ENCODE measurements at places on chromosomes 5 and 9.

GRCh38 chr9:104374711-104375110 lies 129.4 kb upstream of the OR13F1 start:
- no peak for DNase-seq

GRCh38 chr9:115030006-115030405 lies 88.0 kb downstream of the TNC start:
- no peak for DNase-seq

DNA sequence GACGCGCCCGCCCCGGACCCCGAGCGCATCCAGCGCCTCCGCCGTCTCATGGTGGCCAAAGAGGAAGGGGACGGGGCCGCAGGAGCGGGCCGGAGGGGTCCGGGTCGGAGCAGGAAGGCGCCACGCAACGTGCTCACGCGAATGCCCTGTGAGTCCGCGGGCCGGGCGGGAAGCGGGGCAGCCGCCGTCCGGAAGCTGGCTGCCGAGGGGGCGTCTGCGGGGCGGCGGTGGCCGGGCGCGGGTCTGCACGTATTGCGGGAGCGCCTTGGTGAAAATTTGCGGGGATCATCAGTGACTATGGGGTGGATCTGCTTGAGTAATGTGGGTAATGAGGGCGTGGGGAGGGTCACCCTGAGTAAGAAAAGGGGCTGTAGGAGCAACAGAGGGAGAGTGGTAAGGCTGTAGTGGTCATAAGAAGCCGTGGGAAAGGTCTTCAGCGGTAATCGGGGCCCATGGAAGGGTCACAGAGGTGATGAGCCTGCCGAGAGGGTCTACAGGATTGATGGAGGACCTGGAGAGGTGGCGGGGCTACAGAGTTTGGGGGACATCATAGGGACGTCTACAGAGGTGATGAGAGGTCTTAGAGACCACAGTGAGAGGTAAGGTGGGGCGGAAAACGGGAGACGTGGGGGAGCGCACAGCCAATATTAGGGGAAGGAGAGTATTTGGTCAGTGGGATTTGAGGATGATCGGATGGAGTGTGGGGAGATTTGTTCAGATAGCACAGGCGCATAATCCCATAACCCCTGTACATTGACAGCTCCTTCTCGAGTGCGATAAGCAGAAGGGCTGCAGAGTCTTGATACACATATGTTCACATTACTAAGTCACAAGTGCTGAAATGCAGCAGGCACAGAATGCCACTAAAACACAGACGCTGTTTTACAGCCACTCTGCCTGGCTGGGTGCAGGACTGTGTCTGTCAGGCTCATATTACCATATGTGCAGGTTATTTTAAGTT lies 819 bp downstream of the LSM11 start:
- no peak for DNase-seq

GRCh38 chr9:12054235-12054634 lies 639.0 kb upstream of the TYRP1 start:
- DNase-seq: no peak

GRCh38 chr5:96747720-96748119 lies 60.0 kb downstream of the ERAP1 start:
- DNase-seq: no peak

DNA sequence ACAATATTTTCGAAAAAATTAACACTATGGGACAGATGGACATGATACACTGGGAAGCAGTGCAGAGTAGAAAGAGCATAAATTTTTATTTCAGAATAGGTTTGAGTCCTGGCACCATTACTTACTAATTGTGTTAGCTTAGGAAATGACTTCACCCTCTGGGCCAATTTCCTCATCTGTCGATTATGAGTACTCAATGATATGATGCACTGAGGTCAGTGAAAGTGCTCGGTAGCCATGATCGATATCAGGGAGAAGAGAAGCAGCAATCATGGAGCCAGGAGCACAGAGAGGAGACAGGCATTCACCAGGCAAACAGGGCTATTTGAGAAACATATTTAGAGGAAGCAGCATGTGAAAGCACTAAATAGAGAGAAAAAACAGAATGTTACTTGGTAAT lies 29.4 kb downstream of the NR6A1 start:
- DNase-seq: no peak

- no peak for DNase-seq
Measured at GRCh38 chr5:66747607-66748006, 151.4 kb downstream of the MAST4 start.

DNA sequence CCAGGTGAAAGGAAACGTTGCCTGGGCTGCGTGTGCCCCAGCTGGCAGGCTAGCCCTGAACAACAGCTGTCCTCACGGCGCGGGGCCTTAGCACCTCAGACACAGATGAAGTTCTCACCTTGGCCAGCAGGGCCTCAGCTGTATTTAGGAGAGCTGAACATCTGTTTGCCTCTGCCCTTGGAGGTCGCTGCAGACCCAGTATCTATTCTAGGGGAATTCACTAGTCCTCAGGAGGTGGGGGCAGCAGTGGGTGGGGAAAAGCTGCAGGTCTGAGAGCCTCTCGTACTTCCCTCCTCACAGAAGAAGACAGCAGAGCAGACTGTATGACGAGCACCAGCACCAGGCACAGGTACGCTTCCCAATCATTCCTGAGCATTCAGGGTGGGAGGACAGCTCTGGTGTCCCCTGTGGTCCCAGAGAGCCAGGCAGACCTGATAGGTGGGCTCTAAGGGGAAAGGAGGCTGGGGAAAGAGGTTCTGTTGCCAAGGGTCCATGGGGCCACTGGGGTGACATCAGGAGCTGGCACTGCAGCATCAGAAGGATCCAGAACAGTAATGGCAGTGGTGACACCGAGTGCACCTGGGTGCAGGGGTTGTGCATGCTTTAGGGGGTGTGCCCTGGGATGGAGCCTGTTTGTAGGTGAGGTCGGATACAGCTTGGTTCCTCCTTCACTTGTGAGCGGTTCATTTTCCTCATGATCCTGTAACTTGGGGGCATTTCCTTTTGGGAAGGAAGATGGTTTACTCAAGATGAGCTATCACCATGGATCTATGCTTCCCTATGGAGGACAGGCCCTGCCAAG lies 13.8 kb downstream of the CD74 start:
- no peak for DNase-seq

DNA sequence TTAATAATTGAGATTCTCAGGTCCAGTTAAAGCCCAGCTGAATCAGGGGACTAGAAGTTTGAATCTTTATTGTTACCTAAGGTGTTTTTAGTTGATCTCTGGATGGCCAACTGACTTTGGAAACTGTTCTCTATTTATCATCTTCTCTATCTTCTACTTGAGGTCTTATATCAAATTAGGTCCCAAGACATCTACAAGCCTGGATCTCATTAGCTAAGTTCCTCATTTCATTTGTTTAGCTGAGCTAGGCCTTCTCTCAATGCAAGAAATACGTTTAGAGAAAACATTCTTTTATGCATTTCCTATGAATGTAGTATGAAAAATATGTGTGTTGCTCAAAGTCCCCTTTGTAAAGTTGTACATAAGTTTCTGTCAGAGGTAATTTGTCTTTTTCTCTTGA lies 196.6 kb downstream of the PTTG1 start:
- DNase-seq: no peak

DNA sequence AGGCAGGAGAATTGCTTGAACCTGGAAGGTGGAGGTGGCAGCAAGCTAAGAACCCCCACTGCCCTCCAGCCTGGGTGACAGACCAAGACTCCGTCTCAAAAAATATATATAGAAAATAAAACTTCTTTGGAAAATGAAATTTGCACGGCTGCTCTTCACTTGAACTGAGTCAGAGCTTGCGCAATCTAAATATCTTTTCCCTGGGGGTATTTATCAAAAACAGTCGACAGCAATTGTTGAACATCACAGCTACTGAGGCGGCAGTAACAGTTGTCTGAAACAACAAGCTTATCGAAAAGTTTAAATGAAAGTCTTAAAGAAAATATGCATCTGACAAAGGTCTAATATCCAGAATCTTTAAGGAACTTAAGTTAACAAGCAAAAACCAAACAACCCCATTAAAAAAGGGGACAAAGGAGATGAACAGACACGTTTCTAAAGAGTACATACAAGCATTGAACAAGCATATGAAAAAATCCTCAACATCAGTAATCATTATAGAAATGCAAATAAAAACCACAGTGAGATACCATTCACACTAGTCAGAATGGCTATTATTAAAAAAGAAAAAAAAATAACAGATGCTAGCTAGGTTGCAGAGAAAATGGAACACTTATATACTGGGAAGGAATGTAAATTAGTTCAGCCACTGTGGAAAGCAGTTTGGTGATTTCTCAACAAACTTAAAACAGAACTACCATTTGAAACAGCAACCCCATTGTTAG lies 153.6 kb upstream of the CDH9 start:
- DNase-seq: no peak

- no peak for DNase-seq
Measured at GRCh38 chr5:173642895-173643481, 26.5 kb upstream of the BOD1 start.

DNA sequence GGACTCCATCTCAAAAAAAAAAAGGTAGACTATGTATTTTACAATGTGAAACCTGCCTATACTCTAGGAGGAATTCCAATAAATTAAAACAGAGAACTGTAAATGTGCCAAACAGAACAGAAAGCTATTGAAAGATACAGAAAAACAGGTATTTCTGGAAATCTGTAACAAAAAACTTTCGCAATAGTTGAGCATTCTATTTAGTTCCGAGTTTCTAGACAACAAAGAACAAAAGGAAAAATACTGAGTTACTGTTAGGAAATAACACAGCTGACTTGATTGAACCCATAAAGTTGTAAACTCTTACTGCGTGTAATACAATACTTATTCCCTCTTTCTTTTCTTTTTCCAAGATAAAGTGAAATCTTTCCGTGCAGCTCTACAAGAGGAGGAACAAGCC lies 18.6 kb downstream of the DIMT1 start:
- no peak for DNase-seq

GRCh38 chr9:83508067-83508466 lies 30.1 kb downstream of the FRMD3 start:
- no peak for DNase-seq

GRCh38 chr5:179762079-179762780 lies 29.6 kb downstream of the MAML1 start:
- no peak for DNase-seq

GRCh38 chr5:142472306-142472951 lies 147.6 kb upstream of the SPRY4 start:
- no peak for DNase-seq

GRCh38 chr5:73975845-73976244 lies 349.8 kb downstream of the ARHGEF28 start:
- no peak for DNase-seq

Data from NCI-H526 (cell line).